ENCODE measurements at places on chromosomes 4 and X. TPM values are rescaled to one million over a fixed set of nuclear protein-coding genes. Genes with fewer than 3 reads are reported as not detected.
A peak's percentile ranks its signal among the peaks of the same experiment; 100 is the strongest.

GRCh38 chr4:2689825-2690700 is 66.1 kb downstream of the TNIP2 start:
- peak overlapping the region; percentile 56 for H3K4me3 ChIP-seq
- peak overlapping the region; percentile 98 for H3K27ac ChIP-seq
- H3K36me3 ChIP-seq = peaks cover 10% of the 10 kb centered on the region
- peak; percentile 95 for DNase-seq

GRCh38 chr4:21592970-21593670 is 355.5 kb downstream of the KCNIP4 start:
- no peak for DNase-seq
- no peaks in the 10 kb centered on the region for H3K36me3 ChIP-seq
- no peak overlapping the region for H3K27ac ChIP-seq
- H3K27me3 ChIP-seq = no peaks in the 10 kb centered on the region

- DNase-seq = no peak
- H3K4me3 ChIP-seq = no peak overlapping the region
- H3K27me3 ChIP-seq = no peaks in the 10 kb centered on the region
- H3K27ac ChIP-seq = no peak overlapping the region
- H3K36me3 ChIP-seq = no peaks in the 10 kb centered on the region
- peaks cover 4% of the 10 kb centered on the region for H3K4me1 ChIP-seq
Observed at GRCh38 chrX:64437218-64437617, 42.0 kb upstream of the MTMR8 start.

- DNase-seq = no peak
- no peaks in the 10 kb centered on the region for H3K27me3 ChIP-seq
- H3K4me3 ChIP-seq = no peak overlapping the region
- H3K36me3 ChIP-seq = no peaks in the 10 kb centered on the region
- no peaks in the 10 kb centered on the region for H3K4me1 ChIP-seq
Observed at GRCh38 chrX:109463784-109464183, 18.1 kb downstream of the GUCY2F start.

Gene FAM47A
- not detected for total RNA-seq

Gene TMSB4X
- 2,363 TPM for total RNA-seq

DNA sequence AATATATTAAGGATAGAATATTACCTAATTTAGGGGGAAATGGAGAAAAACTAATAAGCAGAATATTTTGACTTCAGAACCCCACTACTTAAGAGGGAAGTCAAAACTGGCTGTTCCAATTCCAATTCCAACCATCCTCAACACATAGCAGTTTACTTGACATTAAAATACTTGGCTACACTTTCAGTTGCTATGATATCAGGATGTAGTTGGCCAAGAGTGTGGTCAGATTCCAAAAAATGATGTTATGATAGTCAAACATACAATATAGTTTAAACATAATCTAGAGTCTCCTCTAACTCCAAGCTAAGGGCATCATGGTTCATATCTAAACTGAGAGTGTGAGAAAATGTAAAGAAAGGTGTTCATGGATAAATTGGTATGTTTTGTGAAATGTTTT is 16.5 kb upstream of the SMIM14 start:
- H3K36me3 ChIP-seq = no peaks in the 10 kb centered on the region
- no peaks in the 10 kb centered on the region for H3K27me3 ChIP-seq
- no peak for DNase-seq

DNA sequence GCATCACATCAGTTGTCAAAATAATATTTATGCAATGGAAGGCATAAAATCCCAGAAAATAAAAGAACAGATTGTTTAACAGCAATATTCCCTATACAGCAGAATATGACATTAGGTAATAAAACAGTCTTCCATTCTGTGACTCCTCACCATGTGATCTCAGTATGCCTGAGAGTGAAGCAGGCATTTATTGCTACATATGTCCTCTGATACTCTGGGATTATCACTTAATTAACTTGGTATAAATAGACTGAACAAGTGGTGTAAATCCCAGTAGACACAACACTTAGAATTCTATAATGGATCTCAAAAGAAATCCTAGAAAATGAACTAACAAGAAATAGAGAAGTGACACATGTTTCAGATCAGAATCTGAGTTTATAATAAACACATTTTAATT is 841.3 kb downstream of the PDHA2 start:
- H3K27ac ChIP-seq = no peak overlapping the region
- no peaks in the 10 kb centered on the region for H3K4me1 ChIP-seq
- DNase-seq = no peak
- H3K4me3 ChIP-seq = no peak overlapping the region
- no peaks in the 10 kb centered on the region for H3K27me3 ChIP-seq
- H3K36me3 ChIP-seq = no peaks in the 10 kb centered on the region

DNA sequence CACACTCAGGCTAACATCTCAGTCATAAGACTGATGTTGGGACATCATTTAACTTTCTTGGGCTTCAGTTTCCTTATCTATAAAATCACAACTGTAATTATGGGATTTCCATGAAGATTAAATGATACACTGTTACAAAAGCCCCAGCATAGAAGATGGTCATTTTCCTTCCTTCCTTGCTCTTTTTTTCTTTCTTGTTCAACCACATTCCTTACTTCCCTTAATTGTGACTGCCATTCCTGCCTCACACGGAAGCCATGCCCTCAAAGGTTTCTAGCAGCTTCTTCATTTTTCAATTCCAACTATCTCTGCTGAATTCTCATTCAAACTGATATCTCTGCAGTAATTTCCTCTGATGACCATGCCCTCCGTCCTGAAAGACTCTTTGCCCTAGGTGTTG is 311.8 kb downstream of the PPP3CA start:
- no peak for DNase-seq
- no peaks in the 10 kb centered on the region for H3K36me3 ChIP-seq
- H3K4me3 ChIP-seq = no peak overlapping the region

GRCh38 chr4:25938366-25938765 is 24.3 kb downstream of the SMIM20 start:
- no peak overlapping the region for H3K4me3 ChIP-seq
- no peak overlapping the region for H3K27ac ChIP-seq
- no peak for DNase-seq
- H3K27me3 ChIP-seq = no peaks in the 10 kb centered on the region
- no peaks in the 10 kb centered on the region for H3K4me1 ChIP-seq

Gene GAGE12J
- not detected for total RNA-seq

- no peaks in the 10 kb centered on the region for H3K4me1 ChIP-seq
- DNase-seq = no peak
- H3K27ac ChIP-seq = no peak overlapping the region
Observed at GRCh38 chr4:4472344-4472958, 69.4 kb downstream of the STX18 start.

GRCh38 chr4:150305995-150306394 is 227.8 kb downstream of the DCLK2 start:
- H3K4me3 ChIP-seq = no peak overlapping the region
- no peaks in the 10 kb centered on the region for H3K36me3 ChIP-seq
- no peak overlapping the region for H3K27ac ChIP-seq

DNA sequence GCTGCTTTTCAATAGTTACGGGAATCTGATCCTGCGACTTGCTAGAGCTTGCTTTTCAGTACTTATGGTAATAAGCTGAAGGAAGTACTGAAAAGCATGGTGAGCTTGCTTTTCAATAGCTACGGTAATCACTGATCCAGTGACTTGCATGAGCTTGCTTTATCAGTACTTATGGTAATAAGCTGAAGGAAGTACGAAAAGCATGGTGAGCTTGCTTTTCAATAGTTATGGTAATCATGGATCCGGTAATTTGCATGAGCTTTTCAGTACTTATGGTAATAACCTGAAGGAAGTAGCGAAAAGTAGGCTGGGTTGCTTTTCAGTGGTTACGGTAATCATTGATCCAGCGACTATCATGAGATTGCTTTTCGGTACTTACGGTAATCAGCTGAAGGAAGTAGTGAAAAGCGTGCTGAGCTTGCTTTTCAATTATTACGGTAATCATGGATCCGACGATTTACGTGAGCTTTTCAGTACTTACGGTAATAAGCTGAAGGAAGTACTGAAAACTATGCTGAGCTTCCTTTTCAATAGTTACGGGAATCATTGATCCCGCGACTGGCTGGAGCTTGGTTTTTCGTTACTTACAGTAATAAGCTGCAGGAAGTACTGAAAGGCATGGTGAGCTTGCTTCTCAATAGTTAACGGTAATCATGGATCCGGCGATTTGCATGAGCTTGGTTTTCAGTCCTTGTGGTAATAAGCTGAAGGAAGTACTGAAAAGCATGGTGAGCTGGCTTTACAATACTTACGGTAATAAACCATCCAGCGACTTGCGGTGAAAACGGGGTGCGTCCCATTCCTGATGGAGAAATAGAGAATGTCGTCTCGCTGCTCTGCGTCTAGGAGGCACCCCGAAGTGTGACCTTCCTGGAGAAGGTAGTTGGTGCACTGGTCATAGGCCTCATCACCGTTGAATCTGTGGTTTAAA is 6.5 kb downstream of the CRLF2 start:
- no peaks in the 10 kb centered on the region for H3K27me3 ChIP-seq
- H3K27ac ChIP-seq = no peak overlapping the region
- H3K36me3 ChIP-seq = no peaks in the 10 kb centered on the region
- DNase-seq = peak; percentile 87
- H3K4me1 ChIP-seq = peaks cover 8% of the 10 kb centered on the region

Gene GNRHR
- total RNA-seq = not detected

Gene ODAPH
- total RNA-seq = not detected

DNA sequence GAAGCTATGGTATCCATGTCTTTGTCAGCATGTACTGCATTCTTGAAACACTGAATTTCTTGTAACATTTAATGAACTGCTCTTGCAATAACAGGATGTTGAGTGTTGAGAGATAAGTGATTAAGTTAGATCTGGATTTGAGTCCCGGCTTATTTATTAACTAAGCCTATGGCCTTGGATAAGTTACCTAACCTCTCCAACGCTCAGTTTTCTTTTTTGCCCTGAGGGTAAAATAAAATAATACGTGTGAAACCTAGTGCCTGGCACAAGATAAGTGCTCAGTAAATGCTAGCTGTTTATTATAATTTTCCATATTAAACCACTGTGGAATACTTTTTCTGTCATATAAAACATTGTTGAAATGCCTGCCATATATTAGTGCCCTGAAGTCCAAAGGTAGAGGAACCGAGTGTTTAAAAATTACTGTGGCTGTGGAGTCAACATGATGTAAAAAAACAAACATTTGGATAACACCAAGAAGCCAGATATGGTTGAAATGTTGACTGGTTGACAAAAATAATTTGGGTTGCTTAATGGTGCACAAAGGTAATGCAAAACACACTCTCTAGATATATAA is 58.6 kb upstream of the ALB start:
- no peak for DNase-seq
- no peaks in the 10 kb centered on the region for H3K36me3 ChIP-seq
- no peak overlapping the region for H3K27ac ChIP-seq
- H3K4me3 ChIP-seq = no peak overlapping the region
- no peaks in the 10 kb centered on the region for H3K27me3 ChIP-seq

GRCh38 chr4:57442831-57443291 is 332.7 kb upstream of the IGFBP7 start:
- no peaks in the 10 kb centered on the region for H3K4me1 ChIP-seq
- no peaks in the 10 kb centered on the region for H3K36me3 ChIP-seq
- no peaks in the 10 kb centered on the region for H3K27me3 ChIP-seq
- peak; percentile 71 for DNase-seq

GRCh38 chrX:40122487-40122886 is 24.7 kb upstream of the BCOR start:
- H3K4me3 ChIP-seq = no peak overlapping the region
- H3K27me3 ChIP-seq = no peaks in the 10 kb centered on the region
- H3K4me1 ChIP-seq = peaks cover 8% of the 10 kb centered on the region
- no peak for DNase-seq
- H3K36me3 ChIP-seq = no peaks in the 10 kb centered on the region

Gene SPIN2A
- total RNA-seq = 0.97 TPM

DNA sequence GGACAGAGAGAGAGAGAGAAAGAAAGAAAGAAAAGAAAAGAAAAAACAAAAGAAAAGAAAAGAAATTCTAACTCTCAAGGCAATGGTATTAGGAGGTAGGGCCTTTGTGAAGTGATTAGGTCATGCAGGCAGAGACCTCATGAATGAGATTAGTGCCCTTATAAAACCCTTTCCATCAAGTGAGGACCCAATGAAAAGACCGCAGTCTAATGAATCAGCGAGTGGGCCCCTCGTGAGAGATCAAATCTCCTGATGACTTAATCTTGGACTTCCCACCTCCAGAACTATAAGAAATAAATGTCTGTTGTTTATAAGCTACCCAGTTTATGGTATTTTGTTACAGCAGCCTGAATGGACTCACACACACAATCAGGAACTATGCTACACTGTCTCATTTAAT is 16.9 kb downstream of the AASDH start:
- H3K4me1 ChIP-seq = peaks cover 17% of the 10 kb centered on the region
- no peak for DNase-seq
- no peak overlapping the region for H3K27ac ChIP-seq
- no peak overlapping the region for H3K4me3 ChIP-seq
- H3K27me3 ChIP-seq = no peaks in the 10 kb centered on the region
- H3K36me3 ChIP-seq = no peaks in the 10 kb centered on the region

DNA sequence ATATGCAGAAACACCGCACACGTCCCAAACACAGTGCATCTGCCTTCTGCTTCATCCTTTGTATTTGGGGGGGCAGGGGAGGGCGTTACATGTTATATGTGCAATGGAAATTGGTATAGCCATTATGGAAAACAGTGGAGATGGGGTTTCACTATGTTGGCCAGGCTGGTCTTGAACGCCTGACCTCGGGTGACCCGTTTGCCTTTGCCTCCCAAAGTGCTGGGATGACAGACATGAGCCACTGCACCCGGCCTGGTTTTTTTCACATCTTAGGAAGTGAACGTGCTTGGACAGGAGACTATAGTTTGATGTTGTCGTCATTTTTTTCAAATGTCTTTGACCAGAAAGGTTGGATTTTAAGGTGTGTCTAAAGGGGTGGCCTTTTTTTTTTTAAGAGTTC is 88.6 kb downstream of the DHRSX start:
- no peak overlapping the region for H3K4me3 ChIP-seq
- H3K27ac ChIP-seq = no peak overlapping the region
- DNase-seq = no peak
- H3K36me3 ChIP-seq = peaks cover 4% of the 10 kb centered on the region

DNA sequence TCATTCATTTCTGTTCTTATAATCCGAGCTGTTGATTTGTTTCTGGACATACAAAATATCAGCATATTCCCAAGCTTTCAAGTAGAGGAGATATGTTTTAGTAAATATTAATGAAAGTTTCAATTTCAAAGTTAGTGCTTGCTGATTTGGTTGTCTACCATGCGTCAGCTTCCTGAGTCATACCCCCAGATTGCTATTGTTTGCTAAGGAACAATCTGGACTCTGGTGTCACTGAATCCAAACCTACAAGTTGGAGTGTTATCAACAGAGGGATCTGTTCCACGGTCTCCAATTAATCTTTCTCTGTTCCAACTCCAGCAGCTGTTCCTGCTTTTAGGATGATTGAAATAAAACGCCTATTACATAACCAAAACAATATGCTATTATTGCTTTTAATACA is 96.1 kb upstream of the FAM9A start:
- no peaks in the 10 kb centered on the region for H3K36me3 ChIP-seq
- no peaks in the 10 kb centered on the region for H3K4me1 ChIP-seq
- H3K27ac ChIP-seq = no peak overlapping the region
- H3K27me3 ChIP-seq = no peaks in the 10 kb centered on the region
- no peak overlapping the region for H3K4me3 ChIP-seq
- no peak for DNase-seq

Gene GRIA2
- not detected for total RNA-seq

GRCh38 chrX:38154340-38154739 is 66.3 kb downstream of the SRPX start:
- no peak for DNase-seq
- H3K36me3 ChIP-seq = no peaks in the 10 kb centered on the region
- no peaks in the 10 kb centered on the region for H3K27me3 ChIP-seq
- no peak overlapping the region for H3K4me3 ChIP-seq

All from Karpas-422 (cell line).